Adipose tissue (tissue), 3 donors: ENCODE measurements at places on chromosomes 6 and 20. TPM values are rescaled to one million over a fixed set of nuclear protein-coding genes. Genes with fewer than 3 reads are reported as not detected.

LY6G6F gene
- 0.45 TPM for polyA plus RNA-seq

SLC12A5 gene
- polyA plus RNA-seq, result 0.39 TPM

SMOC2 gene
- polyA plus RNA-seq, result 34.4 TPM

RBM24 gene
- 3.3 TPM for polyA plus RNA-seq

SYCP2 gene
- 1.2 TPM for polyA plus RNA-seq

UBE2V1 gene
- 85.7 TPM for polyA plus RNA-seq

SLC17A9 gene
- polyA plus RNA-seq, result 2.0 TPM
